ENCODE measurements at places on chromosomes 13 and 19. TPM values are rescaled to one million over a fixed set of nuclear protein-coding genes. Genes with fewer than 3 reads are reported as not detected.

GRCh38 chr19:22733691-22734090 lies 50.3 kb downstream of the ZNF99 start:
- DNase-seq: no peak

MUC16 gene
- not detected for polyA plus RNA-seq

GRCh38 chr13:19587635-19588300 lies 26.4 kb upstream of the TPTE2 start:
- peak; percentile 23 for DNase-seq

DNA sequence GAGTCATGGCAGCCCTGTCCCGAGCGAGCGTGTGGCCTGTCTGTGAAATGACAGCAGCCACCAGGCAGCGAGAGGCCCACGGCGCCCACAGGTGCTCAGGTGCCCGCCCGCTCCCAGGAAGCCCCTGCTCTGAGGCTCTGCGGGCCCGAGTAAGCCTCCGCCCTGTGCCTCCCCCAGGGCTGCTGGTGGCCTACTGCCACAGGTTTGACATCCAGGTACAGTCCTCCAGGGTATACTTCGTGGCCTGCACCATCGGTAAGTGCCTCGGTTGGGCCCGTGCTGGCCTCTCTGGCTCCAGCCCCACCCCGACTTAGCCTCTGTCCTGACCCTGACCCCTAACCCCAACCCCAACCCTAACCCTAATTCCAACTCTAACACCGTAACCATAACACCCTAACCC lies 15.0 kb upstream of the TMPRSS9 start:
- DNase-seq: no peak

GRCh38 chr19:35751839-35752745 lies 3.7 kb downstream of the LIN37 start:
- DNase-seq: no peak

- DNase-seq: peak; percentile 37
Measured at GRCh38 chr13:35994131-35994966, 136.8 kb downstream of the DCLK1 start.

GRCh38 chr13:113400621-113401451 lies 36.9 kb upstream of the GRTP1 start:
- DNase-seq: peak; percentile 58

- no peak for DNase-seq
Measured at GRCh38 chr13:49042476-49042875, 66.8 kb downstream of the FNDC3A start.

- no peak for DNase-seq
Measured at GRCh38 chr19:11580116-11580515, 2.7 kb upstream of the ACP5 start.

DNA sequence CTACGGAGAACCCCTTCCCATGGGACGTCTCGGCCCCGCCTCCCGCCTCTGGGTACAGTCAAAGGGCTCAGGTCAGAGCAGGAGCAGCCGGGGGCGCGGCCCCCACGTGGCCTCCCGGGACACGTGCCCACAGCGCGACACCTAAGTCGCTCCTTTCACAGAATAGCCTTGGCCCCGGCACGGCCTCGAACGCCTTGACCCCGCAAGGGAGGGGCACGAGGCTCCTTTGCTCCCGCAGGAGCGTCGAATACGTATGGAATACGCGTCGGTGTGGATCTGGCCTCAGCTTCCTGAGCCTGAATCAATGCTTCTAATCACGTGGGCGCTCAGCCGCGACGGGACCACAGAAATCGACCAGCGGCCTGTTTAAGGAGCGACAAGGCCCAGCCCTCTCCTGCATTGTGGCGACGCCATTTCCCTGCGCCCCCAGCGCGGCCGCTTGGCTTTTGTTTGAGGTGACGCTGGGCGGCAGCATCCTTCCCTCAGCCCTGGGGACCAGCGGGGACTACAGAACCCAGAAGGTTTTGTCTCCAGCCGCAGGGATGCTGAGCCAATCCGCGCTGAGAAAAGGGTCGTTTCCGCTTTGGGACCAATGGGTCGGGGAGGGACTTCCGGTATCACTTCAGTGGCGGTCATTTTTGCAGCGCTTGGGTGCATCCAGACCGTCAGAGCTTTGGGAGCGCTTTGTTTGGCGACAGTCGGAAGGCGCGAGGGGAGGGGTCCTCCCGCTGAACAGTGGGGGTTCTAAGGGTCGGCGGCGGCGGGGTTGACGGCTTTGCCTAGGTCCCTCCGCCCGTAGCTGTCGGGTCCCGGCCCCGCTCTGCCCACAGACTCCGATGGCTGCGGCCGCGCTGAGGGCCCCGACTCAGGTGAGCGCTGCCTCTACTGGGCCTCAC lies at the start of gene ZIK1:
Gene ZIK1, plus strand, starts transcription at position 625 of the 896 bp plus-strand sequence. Its CDS starts 212 bp downstream, at position 837.
- peak; percentile 99 for DNase-seq

- no peak for DNase-seq
Measured at GRCh38 chr13:60662595-60662994, 265.6 kb downstream of the TDRD3 start.

- no peak for DNase-seq
Measured at GRCh38 chr13:74032325-74032724, 101.9 kb downstream of the KLF12 start.

DNA sequence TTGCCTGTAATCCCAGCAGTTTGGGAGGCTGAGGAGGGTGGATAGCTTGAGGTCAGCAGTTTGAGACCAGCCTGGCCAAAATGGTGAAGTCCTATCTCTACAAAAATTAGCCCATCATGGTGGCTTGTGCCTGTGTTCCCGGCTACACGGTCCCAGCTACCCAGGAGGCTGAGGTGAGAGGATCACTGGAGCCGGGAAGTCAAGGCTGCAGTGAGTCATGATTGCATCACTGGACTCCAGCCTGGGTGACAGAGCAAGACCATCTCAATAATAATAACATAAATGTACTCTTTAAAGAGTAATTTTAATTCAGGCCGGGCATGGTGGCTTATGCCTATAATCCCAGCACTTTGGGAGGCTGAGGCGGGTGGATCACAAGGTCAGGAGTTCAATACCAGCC lies 38.7 kb downstream of the SKA3 start:
- no peak for DNase-seq

FUT6 gene
- polyA plus RNA-seq: not detected

- DNase-seq: no peak
Measured at GRCh38 chr13:23288564-23288963, 107.8 kb downstream of the SGCG start.

DNA sequence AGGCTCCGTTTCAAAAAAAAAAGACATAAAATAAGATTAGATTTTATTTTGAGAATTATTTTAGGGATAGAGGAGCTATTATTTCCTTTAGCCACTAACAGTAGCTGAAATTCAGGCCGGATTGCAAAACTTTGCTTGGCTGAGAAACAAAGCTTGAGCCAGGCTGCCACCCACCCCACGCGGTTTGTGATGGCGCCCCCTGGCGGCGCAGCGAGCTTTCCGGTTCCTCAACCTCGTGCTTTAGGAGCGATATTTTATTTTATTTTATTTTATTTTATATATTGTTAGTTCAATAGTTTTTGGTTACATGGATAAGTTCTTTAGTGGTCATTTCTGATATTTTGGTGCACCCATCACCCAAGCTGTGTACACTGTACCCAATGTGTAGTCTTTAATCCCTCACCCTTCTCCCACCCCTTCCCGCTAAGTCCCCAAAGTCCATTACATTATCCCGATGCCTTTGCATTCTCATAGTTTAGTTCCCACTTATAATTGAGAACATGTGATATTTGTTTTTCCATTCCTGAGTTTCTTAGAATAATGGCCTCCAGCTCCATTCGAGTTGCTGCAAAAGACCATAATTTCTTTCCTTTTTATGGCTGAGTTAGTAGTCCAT lies 19.8 kb upstream of the CEACAM4 start:
- DNase-seq: no peak

- no peak for DNase-seq
Measured at GRCh38 chr13:44413095-44413494, 39.5 kb downstream of the SERP2 start.

GTPBP3 gene
- polyA plus RNA-seq: 14.5 TPM

DNA sequence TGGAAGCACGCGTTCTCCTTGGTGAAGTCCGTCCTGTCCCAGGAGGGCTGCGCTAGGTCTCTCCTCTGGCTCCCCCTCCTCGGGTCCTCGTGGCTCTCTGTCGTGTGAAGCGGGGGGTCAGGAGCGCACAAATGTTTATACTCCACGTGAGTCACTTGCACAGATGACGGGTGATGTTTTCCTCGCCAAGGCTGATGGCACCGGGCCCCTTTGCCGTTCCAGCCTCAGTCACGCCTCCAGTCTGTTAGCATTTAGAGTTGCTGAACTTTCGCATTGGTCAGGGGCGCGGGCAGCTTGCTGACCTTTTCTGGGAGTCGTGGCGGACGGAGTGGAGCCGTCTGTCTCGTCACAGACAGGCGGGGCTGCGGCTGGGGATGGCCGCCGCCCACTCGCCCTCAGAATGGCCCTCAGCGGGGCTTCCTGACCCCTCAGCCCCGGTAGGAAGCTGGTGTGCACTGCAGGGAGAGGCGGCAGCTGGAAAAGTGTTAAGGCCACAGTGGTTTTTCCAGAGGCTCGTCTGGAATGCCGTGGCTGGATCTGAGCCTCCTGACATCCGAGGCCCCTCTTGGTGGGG lies 13.7 kb downstream of the KLHL26 start:
- DNase-seq: no peak

- peak; percentile 39 for DNase-seq
Measured at GRCh38 chr19:6271721-6272410, 7.9 kb downstream of the MLLT1 start.

- DNase-seq: no peak
Measured at GRCh38 chr19:7859831-7860713, 14.1 kb downstream of the PRR36 start.

DNA sequence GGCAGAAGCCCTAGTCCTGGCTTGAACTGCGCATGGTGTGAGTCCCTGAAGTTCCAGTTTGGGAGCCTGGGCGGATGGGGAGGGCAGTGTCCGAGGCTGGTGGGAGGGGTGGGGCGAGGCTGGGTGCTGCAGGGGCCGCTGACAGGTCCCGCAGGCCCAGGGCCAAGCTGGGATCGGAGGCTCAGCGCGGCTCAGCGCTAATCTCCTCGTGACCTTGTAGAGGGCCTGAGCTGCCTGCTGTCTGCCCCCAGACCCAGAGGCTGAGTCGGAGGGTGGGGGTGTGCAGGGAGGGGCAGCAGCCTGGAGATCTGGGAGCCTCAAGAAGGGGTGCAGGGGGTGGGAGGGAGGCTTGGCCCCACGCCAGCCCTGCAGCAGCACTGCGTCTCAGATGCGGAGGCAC lies 3.0 kb downstream of the ATP1A3 start:
- no peak for DNase-seq

GRCh38 chr13:32476021-32476731 lies 48.2 kb upstream of the N4BP2L1 start:
- DNase-seq: no peak

CYP4F8 gene
- polyA plus RNA-seq: not detected

C19orf38 gene
- polyA plus RNA-seq: 1.9 TPM

DNA sequence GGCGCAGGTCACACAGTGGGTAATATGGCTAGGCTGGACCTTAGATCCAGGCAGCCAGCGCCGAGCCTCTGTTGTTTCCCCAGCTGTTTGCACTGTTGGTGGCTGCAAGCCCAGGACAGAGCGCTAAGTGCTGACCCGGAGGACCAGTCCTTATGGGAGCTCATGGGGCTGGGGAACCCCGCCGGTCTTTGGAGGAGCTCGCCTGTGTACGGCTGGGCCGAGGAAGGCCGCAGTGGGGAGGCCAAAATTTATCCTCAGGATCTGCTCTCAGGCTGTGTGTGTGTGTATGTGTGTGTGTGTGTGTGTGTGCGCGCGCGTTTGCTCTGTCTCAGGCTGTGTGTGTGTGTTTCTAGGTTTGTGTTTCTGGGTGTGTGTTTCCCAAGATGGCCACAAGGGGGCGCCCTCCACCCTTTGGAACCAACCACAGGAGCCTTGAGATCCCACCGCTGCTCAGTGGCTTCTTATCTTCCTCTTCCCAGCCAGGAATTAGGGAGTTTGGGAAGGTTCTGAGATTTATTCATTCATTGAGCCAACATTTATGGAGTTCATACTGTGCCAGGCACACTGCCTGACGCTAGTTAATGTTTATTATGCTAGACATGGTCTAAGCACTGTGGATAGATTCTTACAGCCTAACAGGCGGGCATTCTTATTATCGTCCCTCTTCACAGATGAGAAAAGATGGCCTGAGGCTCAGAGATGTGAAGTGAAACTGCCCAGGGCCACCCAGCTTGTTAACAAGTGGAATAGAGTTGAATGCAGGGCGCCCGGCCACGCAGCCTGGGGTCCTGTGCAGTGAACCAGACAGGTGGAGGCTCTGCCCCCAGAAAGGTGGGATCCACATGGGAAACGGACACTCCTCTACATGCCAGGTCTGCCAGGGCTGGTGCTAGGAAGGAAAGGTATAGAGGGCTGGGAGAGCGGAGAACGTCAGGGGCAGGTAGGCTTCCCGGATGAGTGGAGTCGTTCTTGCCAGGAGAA lies 13.0 kb downstream of the PGLYRP1 start:
- peak; percentile 87 for DNase-seq

DPF1 gene
- 18.3 TPM for polyA plus RNA-seq

FOSB gene
- 0.92 TPM for polyA plus RNA-seq

DNA sequence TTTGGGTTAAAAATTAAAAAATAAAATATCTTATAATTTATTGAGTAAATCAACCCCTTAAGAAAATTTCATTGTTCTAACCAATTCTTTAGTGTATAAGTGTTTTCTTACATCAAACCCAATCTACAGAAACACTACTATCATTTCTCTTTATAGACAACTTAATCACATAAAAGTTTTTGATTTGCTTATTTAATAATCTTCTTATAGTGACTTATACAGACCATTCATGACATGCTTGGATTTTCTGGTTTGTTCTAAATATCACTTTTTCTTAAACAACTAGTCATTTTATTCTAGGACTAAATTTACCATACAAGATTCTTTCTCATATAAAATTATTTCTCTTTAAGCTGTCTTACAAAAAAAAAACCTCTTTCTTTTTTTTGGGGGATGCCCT lies 27.3 kb upstream of the ZSCAN5A start:
- DNase-seq: no peak

GPR183 gene
- polyA plus RNA-seq: 0.95 TPM

GRCh38 chr19:46753420-46754155 lies 7.3 kb upstream of the STRN4 start:
- DNase-seq: peak; percentile 44

GRCh38 chr19:2253106-2254063 lies 2.8 kb downstream of the JSRP1 start:
- DNase-seq: no peak

PPP1R13L gene
- 14.8 TPM for polyA plus RNA-seq

GRCh38 chr19:2186071-2186846 lies 22.5 kb downstream of the DOT1L start:
- DNase-seq: no peak

PSG6 gene
- not detected for polyA plus RNA-seq

GRCh38 chr13:76292726-76293125 lies 593.5 kb downstream of the KCTD12 start:
- DNase-seq: no peak

DNA sequence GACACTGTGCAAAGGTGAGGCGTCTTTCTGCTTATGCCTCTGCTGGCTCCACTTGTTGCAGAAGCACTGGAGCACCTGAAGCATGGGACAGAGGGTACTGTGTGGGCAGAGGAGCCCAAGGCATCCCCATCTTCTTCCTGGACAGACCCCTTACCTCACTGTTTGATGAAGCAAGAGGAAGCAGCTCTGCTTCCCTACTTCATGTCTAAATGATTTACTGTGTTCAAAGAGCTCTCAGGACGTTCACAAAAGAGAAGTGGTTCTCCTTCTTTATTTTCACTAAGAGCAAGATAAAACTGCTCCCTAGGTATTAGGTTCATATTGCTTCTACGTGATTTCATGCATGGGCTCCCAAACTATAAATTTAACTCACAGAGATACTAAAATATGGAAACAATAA lies 1635.4 kb upstream of the SLC10A2 start:
- no peak for DNase-seq
